ENCODE measurements at places on chromosomes 16 and 17.

GRCh38 chr17:3503285-3503684 lies 27.5 kb downstream of the ASPA start:
- DNase-seq: no peak

- no peak for DNase-seq
Measured at GRCh38 chr16:79599837-79600637, 500 bp downstream of the MAF start.

- DNase-seq: no peak
Measured at GRCh38 chr16:46918905-46919792, 35.0 kb downstream of the GPT2 start.

DNA sequence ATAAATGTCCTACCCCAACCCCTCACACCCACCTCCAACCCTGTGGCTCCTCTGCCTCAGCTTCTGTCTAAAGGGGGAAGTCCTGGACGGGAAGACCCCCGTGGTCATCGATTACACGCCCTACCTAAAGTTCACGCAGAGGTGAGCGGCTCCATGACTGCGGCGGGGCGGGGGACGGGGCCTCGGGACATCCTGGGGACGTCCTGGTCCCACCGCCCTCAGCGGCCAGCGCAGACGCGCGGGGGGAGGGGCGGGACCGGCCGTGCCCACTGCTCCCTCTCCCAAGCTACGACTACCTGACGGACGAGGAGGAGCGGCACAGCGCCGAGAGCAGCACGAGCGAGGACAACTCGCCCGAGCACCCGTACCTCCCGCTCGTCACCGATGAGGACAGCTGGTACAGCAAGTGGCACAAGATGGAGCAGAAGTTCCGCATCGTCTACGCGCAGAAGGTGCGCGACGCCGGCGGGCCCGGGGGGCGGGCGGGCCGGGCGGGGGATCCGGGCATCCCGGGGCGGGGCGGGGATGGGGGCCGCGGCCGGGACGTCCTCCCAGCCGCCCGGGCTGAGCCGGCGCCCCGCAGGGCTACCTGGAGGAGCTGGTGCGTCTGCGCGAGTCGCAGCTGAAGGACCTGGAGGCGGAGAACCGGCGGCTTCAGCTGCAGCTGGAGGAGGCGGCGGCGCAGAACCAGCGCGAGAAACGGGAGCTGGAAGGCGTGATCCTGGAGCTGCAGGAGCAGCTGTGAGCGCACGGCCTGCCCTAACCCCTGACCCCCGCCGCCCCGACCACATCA lies 6.7 kb downstream of the RUNDC3A start:
- no peak for DNase-seq

DNA sequence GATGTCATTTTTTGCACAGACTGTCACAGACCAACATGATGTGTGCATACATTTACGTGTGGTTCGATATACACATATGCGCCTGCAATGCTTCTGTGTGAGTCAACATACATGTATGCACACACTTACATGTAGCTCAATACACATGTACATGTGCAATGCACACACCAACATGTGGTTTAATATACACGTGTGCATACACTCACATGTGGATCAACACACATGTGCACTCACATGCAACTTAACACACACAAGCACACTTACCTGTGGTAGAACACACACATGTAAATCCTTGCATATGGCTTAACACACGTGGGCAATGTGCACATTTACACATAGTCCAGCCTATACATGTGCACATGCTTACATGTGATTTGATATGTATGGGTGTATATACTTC lies 97.5 kb downstream of the CYLD start:
- DNase-seq: no peak

GRCh38 chr16:68291227-68291626 lies 19.5 kb downstream of the SLC7A6OS start:
- DNase-seq: no peak

GRCh38 chr17:36703860-36704266 lies 102.5 kb downstream of the MRM1 start:
- DNase-seq: peak; percentile 48

DNA sequence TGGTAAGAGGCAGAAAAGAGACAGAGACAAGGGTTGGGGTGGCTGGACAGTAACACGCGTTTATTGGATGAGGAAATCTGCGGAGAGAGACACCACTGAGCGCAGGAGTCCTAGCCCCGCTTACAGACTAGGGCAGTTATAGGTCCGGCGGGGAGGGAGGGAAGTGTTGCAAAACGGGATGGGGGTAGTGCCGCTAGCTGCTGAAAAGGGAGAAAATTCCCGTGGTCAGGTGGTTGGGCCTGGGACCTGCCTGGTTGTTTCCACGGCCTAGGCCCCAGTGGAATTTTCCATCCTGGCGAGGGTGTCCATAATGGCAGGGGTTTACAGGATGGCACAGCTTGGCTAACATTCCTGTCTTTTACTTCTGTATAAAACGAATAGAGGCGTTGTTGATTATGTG lies 5.5 kb upstream of the CPHXL2 start:
- no peak for DNase-seq

DNA sequence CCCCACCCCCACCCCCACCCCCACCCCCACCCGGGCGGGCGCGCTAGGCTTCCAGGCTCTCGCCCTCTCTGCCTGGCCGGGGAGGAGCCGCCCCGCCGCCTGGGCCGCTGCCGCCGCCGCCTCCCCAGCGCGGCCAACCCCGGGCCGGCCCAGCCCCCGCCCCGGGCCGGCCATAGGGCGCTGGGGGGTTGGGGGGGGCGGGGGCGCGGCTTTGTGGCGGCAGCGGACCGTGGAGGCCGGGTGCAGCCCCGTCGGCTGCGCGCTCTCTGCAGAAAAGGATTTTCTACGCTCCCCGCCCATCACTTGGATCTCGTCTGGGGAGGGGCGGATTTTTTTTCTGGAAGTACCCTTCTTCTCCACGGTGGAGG lies 230.9 kb downstream of the MRTFB start:
- no peak for DNase-seq

DNA sequence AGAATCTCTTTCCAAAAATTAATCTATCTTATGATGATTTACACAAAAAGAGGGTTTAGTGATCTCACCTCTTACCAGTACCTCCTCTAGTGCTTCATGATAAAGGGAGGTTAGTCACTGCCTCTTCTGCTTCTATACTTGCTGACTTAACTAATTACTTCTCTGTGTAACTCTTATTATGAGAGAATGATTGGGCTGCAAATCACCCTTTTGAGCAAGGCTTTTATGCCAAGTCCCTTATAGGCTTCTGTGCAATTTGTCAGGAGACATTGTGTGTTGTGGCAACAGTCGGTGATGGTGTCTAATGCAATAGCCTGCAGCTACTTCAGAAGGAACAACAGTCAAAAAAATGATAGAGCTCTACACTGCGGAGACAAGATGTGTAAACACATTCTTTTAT lies 1568.1 kb upstream of the GOT2 start:
- DNase-seq: no peak

- no peak for DNase-seq
Measured at GRCh38 chr16:269061-269796, 6.5 kb downstream of the RGS11 start.

- peak; percentile 25 for DNase-seq
Measured at GRCh38 chr16:19375561-19376158, 42.0 kb upstream of the TMC5 start.

- DNase-seq: no peak
Measured at GRCh38 chr16:30997725-30998711, 12.4 kb downstream of the STX1B start.

DNA sequence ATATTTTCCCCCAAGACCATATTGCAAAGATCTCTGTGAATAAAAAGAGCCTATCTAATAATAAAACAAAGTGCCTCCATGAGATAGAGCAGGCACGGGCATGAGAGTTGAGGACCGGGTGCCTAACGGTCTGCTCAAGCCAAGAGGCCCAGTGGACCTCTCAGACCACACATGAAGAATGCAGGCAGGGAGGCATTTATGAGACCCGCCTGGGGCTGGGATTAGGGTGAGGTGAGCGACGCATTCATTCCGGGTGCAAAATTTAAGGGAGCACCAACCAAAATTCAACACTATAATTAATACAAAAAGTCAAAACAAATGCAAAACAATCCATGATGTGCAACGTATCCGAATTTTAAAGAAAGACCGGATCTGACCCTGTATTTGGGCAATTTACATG lies 108.5 kb downstream of the MAF start:
- DNase-seq: no peak

DNA sequence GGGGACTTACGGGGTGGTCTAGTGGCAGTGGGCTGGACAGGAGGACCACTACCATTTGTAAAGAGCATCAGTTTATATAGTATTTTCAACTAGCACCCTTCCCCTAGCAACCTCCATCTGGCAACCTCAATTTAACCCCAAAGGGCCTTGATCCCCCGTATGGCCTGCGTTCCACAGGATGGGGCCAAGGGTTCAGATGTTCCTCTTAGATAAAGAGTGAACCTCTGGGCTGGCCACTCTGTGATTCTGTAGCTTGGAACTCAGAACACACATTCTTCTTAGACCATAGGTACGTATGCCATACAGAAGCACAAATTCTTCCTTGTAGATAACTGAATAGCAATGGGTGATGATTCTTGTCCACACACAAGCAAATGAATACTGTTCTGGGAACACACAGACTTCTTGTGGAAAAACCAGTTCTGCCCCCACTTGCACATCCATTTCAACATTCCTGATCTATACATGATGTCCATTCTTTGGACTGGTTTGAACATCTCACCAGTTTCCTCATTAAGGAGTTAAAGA lies 1.9 kb upstream of the GGA2 start:
- no peak for DNase-seq

GRCh38 chr17:79877041-79877440 lies 37.8 kb upstream of the CBX4 start:
- no peak for DNase-seq

- no peak for DNase-seq
Measured at GRCh38 chr17:82392941-82393340, 21.4 kb downstream of the UTS2R start.

DNA sequence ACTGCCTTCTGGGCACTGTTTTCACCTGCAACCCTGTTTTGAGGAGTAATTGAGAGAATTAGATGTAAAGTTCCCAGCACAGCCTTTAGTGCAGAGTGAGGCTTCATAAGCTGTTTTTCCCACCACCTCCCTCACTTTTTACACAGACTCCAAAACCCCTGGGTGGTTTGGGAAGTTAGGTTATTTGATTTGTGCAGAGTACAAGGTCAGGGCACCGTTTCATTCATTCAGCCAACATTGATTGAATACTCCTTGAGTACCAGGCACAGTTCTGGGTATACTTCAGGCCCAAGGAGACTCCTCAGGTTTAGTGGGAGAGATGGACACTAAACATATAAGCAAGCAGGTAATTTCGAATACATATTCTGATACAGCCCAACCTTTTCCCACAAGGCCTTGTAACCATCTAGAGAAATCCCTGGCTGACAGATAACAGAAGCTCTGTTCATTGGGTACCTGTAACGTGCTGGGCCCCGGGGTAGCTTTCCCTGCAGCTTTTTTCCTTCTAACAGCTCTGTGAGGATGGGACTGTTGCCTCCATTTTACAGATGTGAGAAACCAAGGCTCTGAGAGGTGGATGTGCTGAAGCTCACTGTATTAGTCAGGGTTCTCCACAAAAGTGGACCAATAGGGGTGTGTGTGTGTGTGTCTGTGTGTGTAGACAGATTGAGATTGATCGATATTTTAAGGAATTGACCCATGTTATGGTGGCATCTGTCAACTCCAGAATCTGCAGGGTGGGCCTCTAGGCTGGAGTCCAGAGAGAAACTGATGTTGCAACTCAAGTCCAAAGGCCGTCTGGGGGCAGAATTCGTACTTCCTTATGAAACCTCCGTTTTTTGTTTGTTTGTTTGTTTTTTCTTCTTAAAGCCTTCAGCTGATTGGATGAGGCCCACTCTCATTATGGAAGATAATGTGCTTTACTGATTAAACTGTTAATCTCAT lies 234.7 kb downstream of the SNX29 start:
- no peak for DNase-seq

GRCh38 chr16:87725596-87726235 lies 40.1 kb downstream of the KLHDC4 start:
- no peak for DNase-seq

DNA sequence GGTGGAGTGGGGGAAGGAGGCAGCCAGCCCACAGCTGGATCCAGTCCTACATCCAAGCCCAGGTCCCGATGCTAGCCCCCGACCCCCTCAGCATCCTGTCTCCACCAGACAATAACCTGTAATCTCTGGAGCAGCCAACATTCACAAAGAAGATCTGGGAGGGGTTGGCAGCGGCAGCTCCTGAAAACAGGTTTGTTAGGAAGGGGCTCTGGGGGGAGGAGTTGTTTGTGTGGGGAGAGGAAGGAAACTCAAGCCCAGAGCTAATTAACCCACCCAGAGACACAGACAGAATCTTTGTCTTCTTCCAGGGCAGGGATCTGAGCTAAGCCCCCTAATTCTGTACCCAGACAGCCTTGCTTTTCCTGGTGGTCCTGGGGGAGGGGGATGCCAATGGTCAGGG lies 4.6 kb upstream of the C17orf113 start:
- no peak for DNase-seq

- DNase-seq: no peak
Measured at GRCh38 chr17:633133-633532, 81.5 kb downstream of the VPS53 start.

- no peak for DNase-seq
Measured at GRCh38 chr16:12201216-12201615, 224.7 kb downstream of the SNX29 start.

- DNase-seq: no peak
Measured at GRCh38 chr17:21289902-21290571, 5.5 kb downstream of the MAP2K3 start.

DNA sequence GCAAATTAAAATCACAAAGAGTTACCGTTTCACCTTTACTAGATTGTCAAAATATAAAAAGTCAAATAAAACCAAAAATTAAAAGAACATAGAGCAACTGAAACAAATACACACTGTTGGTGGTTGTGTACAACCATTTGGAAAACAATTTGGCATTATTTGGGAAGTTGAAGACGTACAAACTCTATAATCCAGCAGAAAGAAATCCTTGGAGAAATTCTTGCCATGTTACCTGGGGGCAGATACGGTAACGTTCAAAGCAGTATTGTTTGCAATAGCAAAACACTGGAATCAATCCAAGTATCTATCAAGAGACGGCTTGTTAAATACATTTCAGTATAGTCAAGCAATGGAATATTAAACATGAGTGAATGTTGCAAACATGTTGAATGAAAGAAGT lies 56.7 kb downstream of the TBX4 start:
- no peak for DNase-seq

Data from left renal pelvis (tissue), 4 donors.